SJSA1 (cell line): ENCODE measurements at places on chromosomes 6 and 20. TPM values are rescaled to one million over a fixed set of nuclear protein-coding genes. Genes with fewer than 3 reads are reported as not detected.

GRCh38 chr6:139007428-139007827, 19.4 kb upstream of the REPS1 start:
- no peak for DNase-seq

- no peak for DNase-seq
Measured at GRCh38 chr6:53375847-53376246, 27.1 kb upstream of the ELOVL5 start.

DNA sequence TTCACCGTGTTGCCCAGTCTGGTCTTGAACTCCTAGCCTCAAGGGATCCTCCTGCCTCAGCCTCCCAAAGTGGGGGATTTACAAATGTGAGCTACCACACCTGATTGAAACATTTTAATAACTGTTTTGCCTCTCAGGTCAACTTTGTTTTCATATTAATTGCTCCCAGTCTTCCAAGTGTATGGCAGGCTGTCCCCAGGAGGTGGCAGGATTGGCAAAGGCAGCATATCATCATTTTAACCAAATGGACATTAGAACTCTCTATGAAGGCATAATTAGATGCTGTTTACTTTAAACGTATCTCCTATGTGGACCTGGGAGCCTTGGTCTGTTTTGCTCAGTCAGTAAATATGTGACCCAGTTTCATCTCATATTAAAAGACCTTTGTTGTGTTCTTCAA, 59.2 kb upstream of the CSE1L start:
- no peak for DNase-seq

The CBLN4 gene
- total RNA-seq, result not detected in 2 replicates

The THBD gene
- total RNA-seq, result 4.2 and 4.7 TPM in 2 replicates

DNA sequence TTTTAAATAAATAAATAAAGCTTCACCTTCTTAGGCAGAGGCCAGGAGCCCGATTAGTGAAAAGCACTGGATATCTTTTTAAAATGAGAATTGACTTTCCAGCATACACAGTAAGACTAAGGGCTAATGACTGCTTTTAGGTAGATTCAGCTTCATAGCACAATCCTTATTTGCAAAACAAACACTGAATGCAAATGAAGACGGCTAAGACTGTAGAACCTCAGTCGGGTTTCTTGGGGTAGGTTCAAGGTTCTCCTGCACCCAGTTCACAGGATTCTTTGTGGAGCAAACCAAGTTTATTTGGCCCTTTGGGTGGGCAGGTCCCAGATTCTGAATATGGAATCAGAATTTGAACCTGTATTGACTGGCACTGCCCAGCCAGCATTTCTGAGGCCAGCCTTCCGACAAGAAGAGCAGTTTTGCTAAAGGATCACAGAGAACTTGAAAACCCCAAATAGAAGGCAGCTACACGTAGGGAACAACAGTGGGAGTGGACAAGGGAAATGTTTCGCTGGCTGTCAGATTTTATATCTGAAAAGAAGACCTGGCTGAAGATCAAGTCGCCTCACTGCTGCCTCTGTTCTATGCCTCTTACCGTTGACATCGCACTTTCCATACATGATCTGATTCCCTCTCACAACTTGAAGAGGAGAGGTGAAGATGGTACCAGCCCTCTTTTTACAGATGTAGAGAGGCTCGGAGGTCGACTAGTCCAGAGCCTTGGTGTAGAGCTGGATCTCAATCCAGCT, 8.2 kb downstream of the TRERF1 start:
- DNase-seq, result no peak

DNA sequence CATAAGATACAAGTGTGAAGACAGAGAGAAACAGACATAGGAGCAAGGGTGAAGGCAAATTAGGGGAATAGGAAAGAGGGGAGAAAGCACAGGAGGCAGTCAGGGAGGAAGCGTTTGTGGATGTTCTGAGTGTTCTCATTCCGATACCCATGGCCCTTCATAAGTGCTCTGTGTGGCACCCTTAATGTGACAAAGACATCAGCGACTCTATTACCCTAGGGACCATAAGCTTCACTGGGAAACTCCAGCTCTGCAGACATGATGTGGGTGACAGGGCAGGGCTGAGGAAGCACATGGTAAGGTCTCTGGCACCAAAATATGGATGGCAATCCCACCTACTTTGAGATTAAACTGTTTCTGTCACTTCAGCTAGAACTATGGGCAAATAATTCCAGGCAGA, 33.0 kb downstream of the F13A1 start:
- no peak for DNase-seq

- DNase-seq, result no peak
Measured at GRCh38 chr6:46706464-46706863, 18.8 kb downstream of the TDRD6 start.

DNA sequence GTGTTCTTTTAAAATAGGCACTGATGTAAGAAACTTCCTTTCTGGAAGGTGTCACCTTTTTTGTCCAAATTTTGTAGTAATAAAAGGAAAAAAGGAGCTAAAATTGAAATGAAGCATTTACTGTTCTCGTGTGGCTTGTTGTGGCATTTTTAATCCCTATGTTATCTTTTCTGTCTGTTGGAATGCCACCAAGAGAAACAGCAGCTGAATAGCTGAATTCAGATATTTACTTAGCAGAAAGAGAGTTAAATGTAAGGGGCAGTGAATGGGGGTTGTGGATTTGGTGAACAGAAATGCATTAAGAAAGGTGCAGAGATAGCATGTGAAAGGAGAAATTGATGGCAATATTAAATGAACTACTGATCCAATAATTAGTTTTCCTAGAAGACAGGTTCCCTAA, 573.6 kb upstream of the EPHA7 start:
- no peak for DNase-seq

DNA sequence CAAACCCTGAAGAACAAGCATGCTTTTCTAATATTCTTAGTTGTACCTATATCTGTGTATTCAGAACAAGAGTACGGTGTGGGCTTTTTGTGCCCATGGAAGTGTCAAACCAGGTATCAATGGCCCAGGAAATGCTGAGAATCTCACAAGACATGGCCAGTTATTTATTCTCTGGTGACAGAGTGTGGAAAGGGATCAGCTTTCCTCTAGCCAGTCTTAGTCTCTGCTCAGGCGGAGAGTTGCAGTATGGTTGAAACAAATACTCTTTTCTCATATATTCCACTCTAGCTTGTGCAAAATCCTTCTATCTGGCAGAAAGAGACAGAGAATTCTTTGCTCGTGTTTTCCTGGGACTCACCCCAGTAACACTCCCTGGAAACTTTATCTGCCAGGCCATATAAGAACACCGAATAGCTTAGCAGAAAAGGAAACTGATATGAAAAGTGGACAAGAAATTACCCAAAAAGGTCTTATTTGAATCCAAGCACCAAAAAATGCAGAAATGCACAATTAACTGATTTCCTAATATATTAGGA, 173.3 kb upstream of the RSPO3 start:
- no peak for DNase-seq

DNA sequence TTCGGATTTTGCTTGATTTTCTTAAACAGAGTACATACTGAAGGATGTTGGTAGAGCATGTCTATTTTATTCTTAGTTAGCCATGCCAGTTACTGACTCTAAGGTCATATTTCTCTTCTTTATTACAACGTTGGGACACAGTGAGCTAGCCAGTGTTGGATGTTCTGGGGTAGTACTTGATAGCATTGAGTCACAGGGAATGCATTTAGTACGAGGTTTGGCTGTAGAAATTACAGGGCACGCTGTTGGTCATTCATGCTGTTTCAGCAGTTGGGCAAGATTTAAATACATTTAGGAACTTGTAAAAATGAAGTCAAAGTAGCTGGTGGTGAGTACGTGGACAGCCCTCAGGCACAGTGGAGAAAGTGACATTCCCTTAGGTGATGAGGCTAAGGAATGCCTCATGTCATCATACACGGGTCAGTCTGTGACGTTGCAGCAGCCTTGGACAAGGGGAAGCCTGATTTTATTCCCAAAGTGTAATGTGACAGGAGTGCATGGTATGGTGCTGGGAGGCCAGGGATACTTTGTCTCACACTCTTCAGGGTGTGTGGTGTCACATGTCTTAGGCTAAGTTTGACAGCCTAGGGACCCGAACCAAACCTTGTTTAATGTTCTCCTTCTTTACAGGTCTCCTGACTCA, 57.7 kb upstream of the SLC22A1 start:
- no peak for DNase-seq
